NCI-H1930 (cell line): ENCODE measurements at places on chromosomes 1 and 21.

DNA sequence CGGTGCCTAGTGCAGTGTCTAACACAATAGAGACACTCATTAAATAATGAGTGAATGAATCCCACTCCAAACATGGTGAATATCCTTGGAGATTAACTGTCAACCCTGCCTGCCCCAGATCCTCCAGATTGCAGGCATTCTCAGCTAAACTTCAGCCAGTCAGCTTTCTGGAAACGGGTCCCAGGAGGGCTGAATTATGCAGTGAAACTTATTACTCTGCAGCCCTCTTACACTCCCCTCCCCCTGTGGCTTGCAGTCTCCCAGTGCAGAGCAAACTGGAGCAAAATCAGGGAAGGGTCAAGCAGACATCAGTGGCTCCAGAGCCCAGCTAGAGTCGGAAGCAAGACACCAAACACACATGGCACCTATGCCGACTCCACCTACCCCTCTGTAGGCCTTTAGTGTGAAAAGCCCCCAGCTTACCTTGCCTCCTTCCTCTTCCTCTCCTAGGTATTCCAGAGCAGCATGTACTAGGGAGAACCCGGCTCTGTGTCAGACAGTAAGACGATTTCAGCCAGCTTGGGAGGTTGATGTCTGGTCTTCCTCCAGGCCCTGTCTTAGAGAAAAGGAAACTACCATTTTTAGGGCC lies 6.5 kb upstream of the RGS16 start:
- DNase-seq, result no peak

- DNase-seq, result no peak
Measured at GRCh38 chr21:41418393-41418792, 7.6 kb upstream of the MX1 start.

GRCh38 chr1:205849619-205850355 lies at the start of gene PM20D1:
PM20D1 (minus strand) TSS chr1:205850132; CDS start chr1:205850072, 60 bp downstream.
- DNase-seq, result no peak

DNA sequence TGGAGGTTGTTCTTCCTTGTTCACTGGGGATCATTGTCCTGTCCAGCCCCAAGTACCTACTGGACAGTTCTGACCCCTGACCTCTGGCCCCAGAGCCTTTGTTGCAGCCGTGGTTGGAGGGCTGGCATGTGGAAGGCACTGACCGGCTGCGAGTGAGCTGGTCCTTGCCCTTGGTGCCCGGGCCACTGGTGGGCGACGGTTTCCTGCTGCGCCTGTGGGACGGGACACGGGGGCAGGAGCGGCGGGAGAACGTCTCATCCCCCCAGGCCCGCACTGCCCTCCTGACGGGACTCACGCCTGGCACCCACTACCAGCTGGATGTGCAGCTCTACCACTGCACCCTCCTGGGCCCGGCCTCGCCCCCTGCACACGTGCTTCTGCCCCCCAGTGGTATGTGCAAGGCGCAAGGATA lies 11.4 kb downstream of the TIE1 start:
- no peak for DNase-seq
